Activated CD4-positive, alpha-beta T cell treated with anti-CD3 and anti-CD28 coated beads for 1 hour (primary cell): ENCODE measurements at places on chromosomes 6 and 20.

DNA sequence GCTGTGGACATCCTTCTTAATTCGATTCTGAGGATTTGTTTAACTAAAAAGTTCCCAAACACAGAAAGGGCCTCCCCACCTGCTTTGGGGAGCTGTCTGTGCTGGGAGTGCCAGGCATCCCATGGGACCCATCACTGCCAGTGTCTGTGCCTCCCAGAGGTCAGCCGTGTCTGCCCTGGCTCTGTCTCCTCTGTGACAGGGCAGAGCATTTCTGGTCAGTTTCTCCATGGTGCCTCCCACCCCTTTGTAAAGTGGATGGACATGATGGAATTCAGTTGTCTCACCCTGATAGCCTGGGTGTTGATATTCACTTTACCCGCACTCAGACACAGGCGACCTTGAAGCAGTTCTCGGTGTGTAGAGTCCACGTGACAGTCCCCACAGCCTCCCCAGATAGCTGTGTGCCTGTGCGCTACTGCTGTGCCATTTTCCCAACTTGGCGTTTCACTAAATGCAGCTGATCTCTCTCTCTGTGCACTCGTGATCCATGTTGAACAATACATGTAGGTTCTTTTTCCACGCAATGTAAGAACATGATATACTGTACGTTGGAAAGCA is 70.5 kb downstream of the CDS2 start:
- DNase-seq, result no peak

DNA sequence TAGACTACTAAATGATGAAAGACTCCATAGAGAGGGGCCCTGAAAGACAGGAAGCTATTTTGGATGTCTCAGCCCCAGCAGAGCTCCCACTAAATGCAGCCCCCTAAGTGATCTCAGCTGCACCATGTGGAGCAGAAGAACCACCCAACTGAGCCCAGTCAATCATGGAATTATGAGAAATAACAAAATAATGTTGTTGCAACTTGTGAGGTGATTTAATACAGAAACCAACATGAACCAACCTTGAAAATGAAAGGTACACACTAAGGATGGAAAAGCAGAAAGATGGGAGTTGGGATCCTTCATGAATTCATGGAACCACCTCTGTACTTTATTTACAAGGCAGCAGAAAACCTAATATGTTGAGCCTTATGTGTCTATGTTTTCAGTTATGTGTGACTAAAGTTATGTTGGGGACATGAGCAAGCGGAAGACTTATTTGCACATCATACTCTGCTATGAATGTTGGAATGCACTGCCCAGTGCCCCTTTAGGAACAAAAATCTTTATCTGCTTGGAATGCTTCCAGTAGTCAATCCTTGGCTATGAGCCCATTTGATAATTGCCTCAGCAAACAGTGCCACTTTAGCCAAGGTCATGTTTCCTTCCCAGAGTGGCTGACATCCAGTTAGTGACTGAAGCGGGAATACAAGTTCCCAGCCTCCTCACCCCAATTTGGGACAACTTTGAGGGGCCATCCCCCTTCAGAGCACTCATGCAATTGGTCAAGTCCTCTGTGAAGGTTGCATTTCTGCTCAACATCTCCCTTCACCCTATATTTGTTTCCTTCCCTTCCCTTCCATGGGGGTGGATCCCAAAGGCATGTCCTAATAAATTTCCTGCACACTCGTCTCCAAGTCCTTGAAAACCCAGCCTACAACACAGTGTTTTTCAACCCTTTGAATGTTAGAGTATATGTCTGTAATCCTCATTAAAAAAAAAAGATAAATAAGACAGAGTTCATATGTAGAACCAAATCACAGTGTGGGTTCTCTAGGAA is 18.4 kb downstream of the TP53RK start:
- no peak for DNase-seq

DNA sequence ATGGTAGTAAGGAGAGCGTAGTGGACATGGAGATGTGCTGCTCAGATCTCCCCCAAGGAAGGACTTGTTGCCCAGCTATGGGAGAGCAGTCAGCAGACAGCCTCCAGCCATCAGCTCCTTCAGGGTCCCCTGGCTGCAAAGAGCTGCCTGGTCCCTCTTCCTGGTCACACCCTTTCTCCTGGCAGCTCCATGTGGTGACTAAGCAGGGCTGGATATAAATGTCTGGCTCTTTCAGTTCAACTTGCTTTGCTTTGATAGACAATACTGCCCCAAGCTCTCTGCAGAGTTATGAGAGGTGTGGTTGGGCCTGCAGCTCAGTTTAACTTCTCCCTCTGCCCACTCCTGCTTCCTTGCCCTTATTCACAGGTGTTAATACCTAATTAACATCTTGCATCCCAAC is 64.1 kb upstream of the DDR1 start:
- no peak for DNase-seq

- no peak for DNase-seq
Measured at GRCh38 chr6:134619789-134620188, 301.9 kb upstream of the SGK1 start.

GRCh38 chr6:14790976-14791375 is 454.9 kb upstream of the JARID2 start:
- no peak for DNase-seq

- peak; percentile 32 for DNase-seq
Measured at GRCh38 chr20:13220904-13221297, at the start of gene ISM1. ISM1 (plus strand) TSS chr20:13221274; CDS start chr20:13221777, 503 bp downstream.

- DNase-seq, result no peak
Measured at GRCh38 chr6:33248643-33248931, 23.1 kb downstream of the VPS52 start.

- no peak for DNase-seq
Measured at GRCh38 chr6:55180258-55180657, 5.9 kb downstream of the HCRTR2 start.

GRCh38 chr20:50873585-50873984 is 57.7 kb downstream of the ADNP start:
- DNase-seq, result no peak

DNA sequence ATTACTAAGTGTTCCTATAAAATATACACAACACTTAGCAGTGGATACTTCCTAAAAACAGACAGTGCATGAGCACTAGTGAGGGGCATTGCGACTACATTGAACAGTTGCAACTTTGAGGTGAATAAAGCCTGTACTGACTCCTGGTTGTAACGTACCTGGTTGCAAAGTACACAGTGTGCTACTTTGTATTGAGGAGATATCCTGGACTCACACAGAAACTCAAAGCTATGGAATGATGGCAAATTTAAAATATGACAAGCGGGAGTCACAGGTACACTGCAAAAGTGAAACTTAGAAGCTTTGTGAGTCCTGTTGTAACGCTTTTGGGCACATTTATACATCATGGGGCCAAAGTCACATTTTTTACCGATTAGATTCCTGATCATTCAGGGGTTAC is 55.6 kb upstream of the HLA-A start:
- DNase-seq, result no peak

DNA sequence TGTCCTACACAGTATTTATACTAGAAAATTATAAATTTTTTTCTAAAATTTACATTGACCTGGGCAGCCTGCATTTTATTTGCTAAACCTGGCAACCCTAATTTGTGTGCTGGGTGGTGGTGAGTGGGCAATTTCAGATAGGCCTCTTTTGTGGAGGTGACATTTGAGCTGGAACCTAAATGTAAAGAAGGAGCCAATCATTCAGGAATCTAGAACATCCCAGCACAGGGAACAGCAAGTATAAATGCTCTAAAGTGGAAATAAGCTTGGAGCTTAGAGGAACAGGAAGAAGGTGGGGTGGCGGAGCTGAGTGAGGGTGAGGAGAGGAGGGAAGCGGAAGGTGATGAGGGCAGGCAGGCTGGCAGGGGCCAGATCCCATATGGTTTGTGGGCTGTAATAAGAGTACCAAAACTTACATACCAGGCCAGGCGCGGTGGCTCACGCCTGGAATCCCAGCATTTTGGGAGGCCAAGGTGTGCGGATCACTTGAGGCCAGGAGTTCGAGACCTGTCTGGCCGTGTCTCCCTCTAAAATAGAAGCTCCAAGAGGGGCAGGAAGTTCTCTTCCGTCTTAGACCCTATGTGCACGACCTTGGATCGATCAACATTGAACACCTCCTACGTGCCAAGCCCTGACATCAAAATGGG is 549 bp upstream of the CSE1L start:
- DNase-seq, result no peak

DNA sequence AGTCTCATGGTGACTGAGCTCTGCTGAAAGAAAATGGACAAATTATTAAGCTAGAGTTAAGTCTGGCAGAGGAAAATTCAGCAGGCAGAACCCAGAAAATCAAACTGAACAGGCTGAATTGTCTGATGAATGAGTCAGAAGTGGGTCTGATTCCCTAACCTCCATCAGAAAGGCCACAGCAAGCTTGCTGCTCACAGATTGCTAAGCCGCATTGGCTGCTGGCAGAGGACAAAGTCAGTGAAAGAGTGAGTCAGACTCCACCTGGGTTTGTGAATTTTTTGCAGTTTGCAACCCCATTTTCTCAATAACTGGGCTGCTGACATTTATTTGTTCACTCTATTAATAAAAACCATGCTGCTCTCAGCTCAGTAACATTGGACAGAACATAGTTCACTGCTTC is 191.3 kb downstream of the EPM2A start:
- DNase-seq, result no peak

GRCh38 chr6:90087106-90087833 is 193.0 kb downstream of the GJA10 start:
- no peak for DNase-seq

DNA sequence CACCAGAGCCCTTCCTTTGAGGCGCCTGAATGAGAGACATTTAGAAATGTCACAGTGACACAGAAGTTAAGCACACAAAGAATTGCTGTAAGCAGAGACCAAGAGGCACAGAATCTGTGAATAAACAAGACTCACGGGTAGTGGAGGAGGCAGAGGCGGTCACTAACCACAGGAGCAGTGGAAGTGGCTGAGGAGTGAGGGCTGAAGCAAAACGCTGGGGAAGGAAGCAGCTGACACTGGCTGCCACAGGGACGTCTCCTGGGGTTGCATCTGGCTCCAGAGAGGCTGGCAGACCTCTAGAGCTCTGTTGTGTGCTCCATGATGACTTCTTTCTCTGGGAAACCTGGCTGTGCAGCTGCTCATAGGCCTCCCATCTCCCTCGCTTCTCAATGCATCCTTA is 65.0 kb upstream of the SLC2A12 start:
- DNase-seq, result no peak

- DNase-seq, result no peak
Measured at GRCh38 chr6:56940977-56941376, 13.9 kb upstream of the BEND6 start.

GRCh38 chr6:110566346-110567125 is 90.1 kb upstream of the SLC22A16 start:
- DNase-seq, result no peak

GRCh38 chr20:59178983-59179595 is 15.5 kb downstream of the ZNF831 start:
- no peak for DNase-seq

DNA sequence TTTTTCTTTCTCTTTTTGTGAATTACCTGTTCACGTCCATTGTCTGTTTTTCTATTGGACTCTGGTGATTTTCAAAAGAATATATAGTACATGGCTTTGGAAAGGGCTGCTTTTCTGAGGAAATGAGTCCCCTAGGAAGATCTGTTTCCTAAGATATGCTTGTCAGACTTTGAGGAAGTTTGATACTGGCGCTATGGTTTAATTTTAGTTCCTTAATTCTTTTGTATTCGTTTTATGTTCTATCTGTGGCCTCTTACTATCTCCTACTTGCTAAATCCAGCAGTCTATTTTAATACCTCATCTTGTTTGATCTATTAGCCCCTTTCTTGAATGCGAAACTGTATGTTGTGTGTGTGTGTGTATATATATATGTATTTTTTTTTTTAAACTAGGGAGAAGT is 101.9 kb downstream of the LIN28B start:
- DNase-seq, result no peak

DNA sequence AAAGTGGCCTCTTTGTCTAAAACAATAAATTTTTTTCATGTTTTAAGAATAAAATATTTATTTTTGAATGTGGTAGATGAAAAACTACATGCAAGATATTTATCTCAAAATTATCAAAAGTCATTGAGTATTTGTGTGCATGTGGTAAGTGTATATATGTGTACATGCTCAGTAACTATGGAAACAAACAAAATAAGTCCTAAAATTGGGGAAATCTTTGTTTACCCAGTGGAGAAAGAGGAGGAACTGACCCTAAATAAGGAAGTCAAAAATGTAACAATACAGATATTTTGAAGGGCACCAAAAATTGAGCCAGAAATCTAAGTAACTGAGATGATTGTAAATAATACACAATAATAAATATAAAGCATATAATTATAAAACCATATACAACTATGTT is 639.2 kb downstream of the MAFB start:
- DNase-seq, result no peak

DNA sequence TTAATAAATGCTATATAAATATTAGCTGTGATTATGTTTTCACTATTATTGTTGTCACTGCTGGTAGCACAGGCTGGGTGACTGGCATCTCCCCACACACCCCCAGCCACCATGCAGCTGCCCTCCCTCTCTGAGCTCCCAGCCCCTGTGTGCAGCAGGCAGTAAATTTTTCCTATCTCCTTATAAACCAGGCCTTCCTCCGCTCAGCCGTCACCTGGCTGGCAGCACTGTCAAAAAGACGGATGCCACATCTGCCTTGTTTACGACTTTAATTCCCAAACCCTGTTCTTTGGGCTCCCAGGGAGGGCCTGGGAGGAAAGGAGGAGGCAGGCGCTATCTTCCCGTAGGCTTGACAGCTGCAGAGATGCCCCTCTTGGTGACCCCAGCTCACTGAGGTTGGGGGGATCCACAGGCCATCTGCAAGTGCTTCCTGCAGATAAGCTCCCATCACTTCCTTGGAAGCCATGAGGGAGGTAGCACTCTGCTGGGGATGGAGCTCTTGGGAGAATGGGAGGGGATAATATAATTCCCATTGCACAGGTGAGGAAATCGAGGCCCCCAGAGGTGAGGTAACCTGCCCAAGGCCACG is 94.5 kb downstream of the GRM4 start:
- no peak for DNase-seq

GRCh38 chr20:1108437-1108920 is 9.9 kb upstream of the PSMF1 start:
- peak; percentile 31 for DNase-seq

DNA sequence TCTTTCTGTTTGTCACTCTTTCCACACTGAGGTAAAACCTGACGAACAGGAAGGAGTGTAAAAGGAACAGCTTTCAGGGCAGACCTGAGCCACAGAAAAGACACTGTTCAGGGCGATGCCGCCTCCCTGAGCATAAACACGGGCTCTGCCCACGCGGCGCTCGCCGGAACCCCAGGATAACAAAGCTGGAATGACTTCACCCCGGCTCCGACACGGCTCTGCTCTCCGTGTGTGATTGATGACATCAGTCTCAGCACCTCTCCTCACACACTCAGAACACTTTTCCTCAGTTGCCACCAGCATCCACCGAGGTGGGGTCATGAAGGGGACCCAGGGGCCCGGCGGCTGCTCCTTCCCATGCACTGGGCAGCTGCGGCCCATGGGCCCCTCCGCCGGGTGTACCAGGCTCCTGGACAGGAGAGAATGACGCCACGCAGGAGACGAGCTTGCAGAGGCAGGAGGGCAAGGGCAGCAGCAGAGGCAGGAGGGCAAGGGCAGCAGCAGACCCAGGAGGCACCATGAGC is 43.6 kb downstream of the DLL1 start:
- DNase-seq, result no peak

DNA sequence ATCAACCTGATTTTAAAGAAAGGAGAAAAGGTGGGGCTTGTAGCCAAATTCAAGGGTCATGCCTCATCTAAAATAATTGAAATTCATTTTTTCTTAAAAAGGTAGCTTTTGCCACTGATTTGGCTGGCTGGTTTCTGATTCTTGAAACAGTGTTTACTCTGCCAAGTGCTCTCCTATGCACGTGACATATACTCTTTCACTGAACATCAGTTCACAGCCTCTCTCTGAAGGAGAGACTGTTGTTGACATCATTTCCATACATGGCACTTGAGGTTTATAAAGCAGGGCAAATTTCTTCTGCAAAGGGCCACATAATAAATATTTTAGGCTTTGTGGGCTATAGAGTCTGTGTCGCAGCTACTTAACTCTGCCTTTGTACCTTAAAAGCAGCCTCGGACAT is 40.4 kb upstream of the DOK5 start:
- DNase-seq, result no peak
